ENCODE measurements at places on chromosomes 3 and 15. TPM values are rescaled to one million over a fixed set of nuclear protein-coding genes. Genes with fewer than 3 reads are reported as not detected.

- no peak for DNase-seq
Observed at GRCh38 chr15:72382146-72382545, 6.3 kb upstream of the HEXA start.

DNA sequence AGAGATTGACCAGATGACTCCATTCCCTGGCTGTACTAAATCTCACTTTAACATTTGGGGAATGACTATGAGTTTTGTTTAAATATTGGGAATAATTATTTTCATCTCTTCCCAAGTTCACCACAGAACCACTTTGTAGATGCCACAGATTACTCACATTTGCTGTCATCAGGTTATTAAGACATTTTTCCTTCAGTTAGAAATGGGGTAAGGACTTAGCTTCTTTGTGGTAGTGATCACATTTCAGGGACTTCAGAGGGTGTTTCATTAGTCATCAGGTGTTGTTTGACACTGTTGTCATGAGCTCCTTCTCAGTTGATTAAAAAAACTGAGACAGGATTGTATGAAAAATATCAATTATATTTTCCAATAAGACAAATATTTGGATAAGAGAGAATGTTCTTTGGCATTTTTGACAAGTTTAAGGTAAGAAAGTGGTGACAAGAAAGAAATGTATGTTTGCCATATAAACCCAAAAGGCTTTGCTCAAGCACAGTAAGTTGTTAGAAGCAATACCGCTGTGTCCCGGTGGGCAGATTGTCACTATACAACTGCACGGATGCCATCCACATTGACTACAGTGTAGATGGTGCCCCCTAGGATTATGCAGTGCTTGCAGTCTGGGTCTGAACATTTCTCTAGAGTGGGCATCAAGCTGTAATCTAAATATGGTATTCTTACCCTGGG is 22.3 kb downstream of the FBXL2 start:
- no peak for DNase-seq

- no peak for DNase-seq
Observed at GRCh38 chr15:69328080-69328479, 29.4 kb downstream of the PAQR5 start.

The ALDH1L1 gene
- 10.8 TPM for total RNA-seq

- no peak for DNase-seq
Observed at GRCh38 chr3:62184559-62184958, 188.8 kb downstream of the FEZF2 start.

The RGMA gene
- total RNA-seq: 14.4 TPM

GRCh38 chr15:66931768-66932633 is 133.4 kb upstream of the SMAD3 start:
- peak; percentile 66 for DNase-seq

The EXD1 gene
- not detected for total RNA-seq

DNA sequence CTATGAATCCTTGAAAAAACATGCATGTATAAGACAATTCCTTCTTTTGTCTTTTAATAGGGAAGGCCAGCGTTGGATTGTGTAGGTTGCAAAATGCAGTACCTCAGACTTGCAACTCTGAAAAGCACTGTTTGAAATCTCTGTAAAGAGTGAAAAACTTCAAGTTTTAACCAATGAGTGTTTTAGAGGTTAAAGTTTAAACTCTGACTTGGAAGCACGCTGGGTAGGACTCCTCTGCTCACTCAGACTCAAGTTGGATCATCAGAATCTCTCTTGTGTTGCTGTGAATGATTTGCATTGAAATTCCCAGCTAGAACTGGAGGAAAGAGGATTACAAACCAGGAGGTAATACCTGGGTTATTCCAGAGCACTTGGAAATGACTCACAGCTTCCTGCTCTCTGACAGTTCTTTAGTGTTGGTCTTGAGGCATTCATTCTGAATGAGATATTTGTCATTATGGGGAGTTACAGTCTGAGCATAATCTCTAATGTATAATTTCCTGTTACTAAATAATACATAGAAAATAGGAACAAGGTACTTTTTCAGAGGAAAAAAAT is 49.1 kb downstream of the PLS1 start:
- no peak for DNase-seq

DNA sequence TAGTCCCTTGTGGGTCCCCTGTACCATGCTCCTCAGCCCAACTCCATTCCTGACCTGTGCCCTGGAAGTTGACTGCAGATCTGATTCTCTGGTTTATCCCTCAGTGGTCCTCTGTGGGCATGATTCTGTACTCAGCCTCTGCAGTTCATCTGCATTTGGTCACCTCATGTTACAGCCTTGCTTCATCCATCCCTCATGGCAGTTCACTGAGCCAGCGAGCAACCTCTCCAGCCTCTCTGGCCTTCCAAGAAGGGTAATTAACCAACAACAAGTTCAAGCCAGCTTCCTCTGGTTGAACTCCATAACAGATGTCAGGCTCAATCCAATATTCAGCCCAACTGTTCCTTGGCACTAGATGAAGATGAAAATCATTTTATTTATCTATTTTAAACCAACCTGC is 509.5 kb downstream of the NTRK3 start:
- DNase-seq: no peak

DNA sequence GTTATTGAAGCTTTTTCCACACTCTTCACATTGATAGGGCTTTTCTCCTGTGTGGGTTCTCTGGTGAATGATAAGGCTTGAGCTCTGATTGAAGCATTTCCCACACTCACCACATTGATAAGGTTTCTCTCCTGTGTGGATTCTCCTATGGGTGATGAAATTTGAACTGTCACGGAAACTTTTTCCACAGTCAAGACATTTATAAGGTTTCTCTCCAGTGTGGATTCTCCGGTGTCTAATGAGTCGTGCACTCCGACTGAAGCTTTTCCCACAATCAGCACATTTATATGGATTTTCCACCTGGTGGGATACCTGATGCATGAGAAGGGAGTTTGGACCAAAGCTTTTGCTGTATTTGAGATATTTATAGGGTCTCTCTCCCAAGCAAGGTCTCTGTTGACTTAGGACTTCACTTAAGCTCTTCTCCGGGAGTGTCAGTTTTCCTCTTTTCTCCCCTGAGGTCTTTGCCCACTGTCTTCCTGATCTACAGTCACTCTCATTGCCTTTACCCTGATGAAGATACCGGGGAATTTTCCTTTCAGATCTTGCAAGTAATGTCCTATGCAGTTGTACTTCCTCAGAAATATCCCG is 9.4 kb downstream of the ZSCAN29 start:
- DNase-seq: no peak

The WWTR1 gene
- 53.6 TPM for total RNA-seq

DNA sequence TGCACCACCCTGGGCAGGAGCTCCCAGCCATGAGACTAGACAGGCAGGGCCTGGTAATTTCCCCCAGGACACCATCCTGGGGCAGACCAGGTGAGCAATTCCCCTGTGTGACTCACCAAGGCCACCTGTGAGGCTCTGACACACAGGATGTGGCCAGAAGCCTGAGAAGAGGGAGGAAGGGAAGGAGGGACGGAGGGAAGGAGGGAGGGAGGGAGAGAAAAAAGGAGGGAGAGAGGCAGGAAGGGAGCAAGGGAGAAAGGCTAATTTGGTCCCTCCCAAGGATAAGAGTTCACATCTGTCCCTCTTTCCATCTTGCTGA is 25.9 kb downstream of the WNT7A start:
- DNase-seq: no peak

DNA sequence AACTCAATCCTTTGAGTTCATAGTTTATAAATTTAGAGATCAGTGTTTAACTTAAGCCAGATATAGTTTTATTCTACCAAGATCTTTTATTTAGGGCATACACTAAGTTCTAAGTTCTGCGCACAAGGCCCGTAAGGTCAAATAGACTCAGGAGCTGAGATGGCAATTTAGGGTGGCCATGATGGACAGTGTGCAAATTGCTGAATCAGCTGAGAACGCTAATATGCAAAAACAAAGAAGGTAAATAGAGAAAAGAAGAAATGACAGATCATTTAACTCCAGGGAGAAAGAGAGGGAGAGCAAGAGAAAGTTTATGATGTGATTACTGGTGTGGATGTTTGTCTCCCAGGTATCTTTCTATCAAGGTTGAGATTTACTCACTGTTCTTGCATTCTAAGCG is 678.5 kb downstream of the OTOL1 start:
- DNase-seq: no peak

DNA sequence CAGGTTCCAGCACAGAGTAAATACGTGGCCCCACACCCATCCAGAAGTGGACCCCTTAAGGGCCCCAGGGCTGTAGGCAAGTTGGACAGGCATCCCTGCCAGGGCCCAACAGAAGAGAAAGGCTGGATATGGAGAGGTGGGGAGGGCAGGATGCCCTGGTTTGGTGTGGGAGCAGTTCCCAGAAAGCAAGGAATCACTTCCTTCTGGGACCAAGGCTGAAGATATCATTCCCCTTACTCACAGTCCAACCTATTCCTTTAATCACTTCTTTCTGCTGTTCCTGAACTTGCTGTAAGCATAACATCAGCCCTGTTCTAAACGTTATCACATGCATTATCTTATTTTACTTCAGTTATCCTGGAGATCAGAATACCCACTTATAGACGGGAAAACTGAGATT is 6.1 kb upstream of the MESP2 start:
- DNase-seq: no peak

The ARPC4 gene
- total RNA-seq: 116 TPM

The CHRFAM7A gene
- total RNA-seq: 3.3 TPM

GRCh38 chr15:35696767-35697231 is 150.8 kb upstream of the DPH6 start:
- no peak for DNase-seq

DNA sequence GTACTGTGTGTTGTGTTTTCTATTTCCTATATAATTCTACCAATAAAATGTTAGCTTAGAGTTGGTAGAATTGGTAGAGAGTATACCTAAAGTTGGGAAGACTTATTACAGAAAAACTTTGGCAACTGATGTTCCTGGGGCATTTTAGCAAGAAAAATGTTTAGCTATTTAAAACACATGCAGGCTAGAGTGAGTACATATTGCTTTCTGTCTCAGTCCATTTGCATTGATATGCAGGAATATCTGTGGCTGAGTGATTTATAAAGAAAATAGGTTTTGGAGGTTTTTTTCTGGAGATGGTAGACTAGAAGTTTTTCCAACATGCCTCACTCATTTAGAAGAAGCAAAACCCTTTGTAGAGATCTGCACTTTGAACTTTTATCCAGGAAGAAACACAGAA is 30.4 kb upstream of the OR5K1 start:
- DNase-seq: no peak

The LINS1 gene
- 70.4 TPM for total RNA-seq

GRCh38 chr3:42174679-42175385 is 83.7 kb downstream of the TRAK1 start:
- no peak for DNase-seq

- peak; percentile 64 for DNase-seq
Observed at GRCh38 chr3:194277104-194277785, 73.9 kb downstream of the CPN2 start.

- DNase-seq: no peak
Observed at GRCh38 chr3:120528163-120528562, 68.0 kb upstream of the NDUFB4 start.

The IDH3A gene
- 44.2 TPM for total RNA-seq
